ENCODE measurements at places on chromosomes 7 and 10.

DNA sequence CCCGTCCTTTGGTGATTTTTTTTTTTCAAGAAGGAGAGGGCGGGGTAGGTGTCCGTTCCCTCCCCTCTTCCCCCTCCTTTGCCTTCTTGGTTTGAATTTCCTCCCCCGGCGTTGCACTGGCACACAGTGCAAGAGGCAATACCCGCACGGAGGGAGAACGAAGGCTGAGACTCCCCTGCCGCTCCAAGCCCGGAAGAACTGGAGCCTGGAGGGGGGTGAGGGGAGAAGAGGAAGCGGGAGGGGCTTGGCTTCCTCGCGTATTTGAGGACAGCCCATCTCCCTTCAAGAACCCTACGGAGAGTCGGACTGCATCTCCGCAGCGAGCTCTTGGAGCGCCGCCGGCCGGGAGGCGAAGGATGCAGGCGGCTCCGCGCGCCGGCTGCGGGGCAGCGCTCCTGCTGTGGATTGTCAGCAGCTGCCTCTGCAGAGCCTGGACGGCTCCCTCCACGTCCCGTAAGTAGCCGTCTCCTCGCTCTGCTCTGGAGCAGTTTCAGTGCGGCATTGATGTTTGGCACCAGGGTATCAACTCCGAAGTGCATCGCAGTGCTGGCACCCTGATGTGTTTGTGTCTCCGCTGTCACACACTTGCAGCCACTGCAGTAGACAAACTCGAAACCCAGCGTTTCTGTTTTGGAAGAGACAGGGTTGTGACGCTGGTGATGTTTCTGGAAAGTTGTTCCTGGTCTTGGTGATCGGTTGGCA lies at the start of gene CNTNAP2:
Gene CNTNAP2 (plus strand): TSS at position 281 of the 702 bp plus-strand sequence. CDS start 76 bp downstream, at position 357.
- no peak for DNase-seq

- no peak for DNase-seq
Measured at GRCh38 chr7:81810476-81811155, 40.8 kb upstream of the HGF start.

- DNase-seq, result no peak
Measured at GRCh38 chr7:5343884-5344283, 61.1 kb downstream of the SLC29A4 start.

DNA sequence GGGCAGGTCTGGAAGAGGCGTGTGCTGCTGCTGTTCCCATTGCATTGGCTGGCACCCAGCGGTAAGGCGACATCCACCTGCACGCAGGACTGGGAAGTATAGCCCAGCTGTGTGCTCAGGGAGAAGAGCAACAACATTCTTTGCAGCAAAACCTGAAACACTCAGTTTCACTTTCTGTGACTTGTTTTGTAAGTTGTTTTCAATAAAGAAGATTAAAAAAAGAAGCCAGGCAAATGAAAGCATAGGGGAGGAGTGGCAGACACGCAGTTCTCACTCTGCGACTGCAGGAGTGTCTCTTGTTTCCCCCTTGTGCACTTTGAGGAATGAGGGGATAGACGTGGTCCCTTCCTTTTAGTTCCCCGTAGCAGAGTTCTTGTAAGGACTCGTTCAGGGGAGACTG lies 5.8 kb downstream of the FBH1 start:
- no peak for DNase-seq

GRCh38 chr7:6618621-6619020 lies 3.2 kb downstream of the ZNF853 start:
- DNase-seq, result no peak

- DNase-seq, result no peak
Measured at GRCh38 chr7:127810696-127811660, 159.0 kb downstream of the SND1 start.

DNA sequence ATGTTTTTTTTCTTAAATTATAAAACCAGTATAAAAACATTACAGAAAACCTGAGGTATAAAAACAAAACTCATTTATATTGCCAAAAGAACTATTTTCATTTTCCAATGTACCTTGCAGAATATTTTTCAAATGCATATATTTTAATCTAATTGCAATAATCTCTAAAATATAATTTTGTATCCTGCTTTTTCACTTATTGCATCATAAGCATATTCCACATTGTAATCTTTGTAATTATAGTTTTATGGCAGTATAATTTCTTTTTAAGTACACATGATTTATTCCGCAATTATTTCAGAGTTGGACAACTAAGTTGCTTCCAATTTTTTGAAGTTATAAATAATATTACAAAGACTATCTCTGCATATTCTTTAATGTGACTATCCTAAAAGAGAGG lies 43.7 kb downstream of the SGCE start:
- DNase-seq, result no peak

DNA sequence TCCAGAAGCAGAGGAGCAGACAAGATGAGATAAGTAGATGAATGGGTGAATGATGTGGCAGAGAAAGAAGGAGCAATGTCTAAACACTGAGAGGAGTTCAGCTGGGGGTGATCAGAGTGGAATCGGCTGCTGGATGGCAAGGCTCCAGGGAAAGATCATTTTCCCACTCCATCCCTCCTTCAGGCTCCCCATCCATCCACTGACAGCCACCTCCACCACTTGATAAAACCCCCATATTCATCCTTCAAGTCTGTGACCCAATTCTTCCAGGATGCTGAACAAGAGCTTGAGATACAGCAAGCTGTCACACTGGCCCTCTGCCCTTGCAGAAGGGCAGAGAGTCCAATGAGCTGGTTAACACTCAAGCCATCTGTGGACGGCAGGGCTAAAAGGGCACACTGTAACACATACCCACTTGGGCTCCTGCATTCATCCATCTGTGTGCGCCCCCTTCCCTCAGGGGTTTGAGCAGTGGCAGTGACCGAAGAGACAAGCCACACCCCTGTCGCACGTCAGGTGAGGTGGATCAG lies 30.8 kb upstream of the CACNB2 start:
- no peak for DNase-seq

GRCh38 chr7:24756545-24757352 lies 515 bp downstream of the GSDME start:
- DNase-seq, result no peak

DNA sequence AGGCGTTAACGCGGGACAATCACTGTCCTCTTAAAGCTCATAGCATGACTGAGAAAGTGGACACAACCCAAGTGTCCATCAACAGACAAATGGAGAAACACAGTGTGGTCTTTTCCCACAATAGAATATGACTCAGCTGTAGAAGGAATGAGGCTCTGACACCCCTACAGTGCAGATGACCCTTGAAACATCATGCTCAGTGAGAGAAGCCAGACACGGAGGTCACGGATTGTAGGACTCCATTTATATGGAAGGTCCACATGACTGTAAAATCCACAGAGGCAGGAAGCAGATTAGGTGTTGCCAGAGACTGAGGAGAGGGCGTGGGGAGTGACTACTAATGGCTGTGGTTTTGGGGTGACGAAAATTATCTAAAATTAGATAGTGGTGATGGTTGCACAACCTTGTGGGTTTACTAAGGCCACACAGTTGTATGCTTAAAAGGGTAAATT lies 6.1 kb upstream of the NCAPG2 start:
- no peak for DNase-seq

GRCh38 chr7:108613147-108613948 lies 43.7 kb downstream of the DNAJB9 start:
- no peak for DNase-seq

DNA sequence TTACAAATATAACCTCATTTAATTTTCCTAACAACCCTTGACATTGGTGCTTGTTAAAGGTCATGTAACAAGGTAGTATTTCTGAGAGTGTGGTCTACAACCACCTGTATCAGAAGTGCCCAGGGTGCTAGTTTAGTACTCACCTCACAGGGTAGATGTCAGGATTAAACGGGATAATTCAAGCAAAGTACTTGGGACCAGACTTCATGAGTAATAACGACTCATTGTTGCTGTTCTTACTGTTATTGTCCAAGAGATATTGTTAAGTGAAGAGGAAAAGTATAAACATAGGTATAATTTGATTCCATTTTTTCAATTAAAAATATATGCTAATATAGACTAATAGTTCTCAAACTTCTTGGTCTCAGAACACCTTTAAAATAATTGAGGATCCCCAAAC lies 179.3 kb downstream of the WNT2 start:
- no peak for DNase-seq

DNA sequence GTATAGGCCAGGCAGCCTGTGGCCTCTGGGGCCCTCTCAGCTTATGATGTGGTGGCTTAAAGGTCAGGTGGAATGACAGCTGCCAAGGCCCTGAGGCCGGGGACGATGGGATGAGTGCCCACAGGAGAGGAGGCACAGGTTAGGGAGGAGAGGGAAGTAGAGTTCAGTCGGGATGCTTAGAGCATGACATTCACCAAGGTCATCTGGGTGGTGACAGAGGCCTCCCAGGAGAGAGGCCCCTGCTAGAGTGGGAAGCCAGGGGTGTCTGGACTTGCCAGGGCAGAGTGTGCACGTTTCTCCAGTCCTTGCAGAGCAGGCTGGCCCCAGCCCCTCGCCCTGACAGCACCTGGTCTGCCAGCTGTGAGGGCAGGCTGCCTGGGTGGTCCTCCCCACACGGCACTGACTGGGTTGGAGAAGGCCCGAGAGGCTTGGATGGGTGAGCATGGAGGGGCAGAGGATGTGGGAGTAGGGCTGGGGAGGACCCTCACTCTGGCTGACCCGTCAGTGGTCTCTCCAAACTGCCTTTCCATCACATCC lies 1.5 kb downstream of the CALHM1 start:
- DNase-seq, result no peak

GRCh38 chr7:96041171-96041570 lies 268.8 kb downstream of the DYNC1I1 start:
- no peak for DNase-seq

DNA sequence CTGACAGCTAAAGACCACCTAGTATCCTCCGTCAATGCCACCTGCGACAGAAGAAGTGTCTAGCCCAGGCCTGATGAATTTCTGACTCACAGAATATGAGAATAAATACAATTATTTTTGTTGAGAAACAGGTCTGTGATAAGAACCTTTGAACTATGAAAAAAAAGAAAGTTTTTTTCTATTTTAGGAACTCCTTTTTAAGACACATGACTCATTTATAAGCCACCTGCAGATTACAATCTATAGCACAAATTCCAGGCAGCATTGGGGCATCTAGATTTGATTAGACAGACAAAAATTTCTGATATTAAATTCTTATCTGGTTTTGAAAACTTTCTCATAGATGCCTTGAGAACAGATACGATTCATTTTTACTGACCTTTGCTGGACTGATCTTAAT lies 256.7 kb upstream of the LYZL1 start:
- DNase-seq, result no peak

GRCh38 chr7:30176463-30177109 lies 41.8 kb downstream of the MTURN start:
- DNase-seq, result no peak

GRCh38 chr10:90130321-90131086 lies 429.1 kb downstream of the KIF20B start:
- DNase-seq, result no peak

- DNase-seq, result no peak
Measured at GRCh38 chr7:37769291-37769690, 79.1 kb upstream of the NME8 start.

- no peak for DNase-seq
Measured at GRCh38 chr7:46996972-46997371, 584.9 kb downstream of the TNS3 start.

GRCh38 chr7:112995059-112995824 lies 91.4 kb downstream of the GPR85 start:
- DNase-seq, result no peak

GRCh38 chr7:92633211-92633906 lies 43.2 kb upstream of the FAM133B start:
- no peak for DNase-seq

GRCh38 chr10:59814878-59815277 lies 61.6 kb upstream of the MRLN start:
- no peak for DNase-seq

GRCh38 chr7:126557271-126557670 lies 695.5 kb downstream of the GRM8 start:
- DNase-seq, result no peak

DNA sequence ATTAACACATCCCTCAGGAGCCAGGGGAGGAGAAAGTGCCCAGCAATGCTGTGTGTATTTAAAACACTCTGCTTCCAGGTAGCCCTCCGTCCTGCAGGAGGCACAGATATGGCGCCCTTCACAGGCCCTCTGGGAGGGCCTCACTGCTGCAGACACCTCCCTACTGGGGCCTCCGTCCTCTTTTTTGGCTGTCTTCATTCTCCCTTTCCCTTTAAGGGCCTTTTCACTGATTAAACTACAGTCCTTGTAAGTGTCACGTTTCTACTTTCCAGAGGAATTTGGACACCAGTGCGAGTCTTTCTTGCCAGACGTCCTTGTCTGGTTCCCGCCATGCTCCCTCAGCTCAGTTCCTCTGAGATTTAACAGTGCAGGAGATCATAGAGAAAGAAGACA lies 39.7 kb upstream of the MKRN1 start:
- DNase-seq, result no peak

- DNase-seq, result no peak
Measured at GRCh38 chr10:115985786-115986185, 287.2 kb downstream of the GFRA1 start.

DNA sequence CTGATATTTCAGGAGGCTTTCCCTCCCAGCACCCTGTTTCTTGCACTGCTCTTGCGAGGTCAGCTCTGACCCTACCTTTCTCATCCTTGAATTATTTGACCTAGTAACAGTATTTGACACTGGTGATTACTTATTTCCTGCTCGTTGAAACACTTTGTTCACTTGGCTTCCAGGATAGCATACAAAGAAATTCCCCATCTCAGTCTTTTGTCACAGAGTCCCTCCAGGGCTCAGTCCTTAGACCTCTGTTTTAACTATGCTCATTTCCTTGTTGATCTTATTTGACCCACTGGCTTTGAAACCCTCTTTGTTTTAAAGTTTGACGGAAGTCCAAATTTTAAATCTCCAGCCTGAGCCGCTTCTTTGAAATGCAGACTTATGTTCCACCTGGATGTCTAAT lies 29.9 kb downstream of the BMPR1A start:
- no peak for DNase-seq

DNA sequence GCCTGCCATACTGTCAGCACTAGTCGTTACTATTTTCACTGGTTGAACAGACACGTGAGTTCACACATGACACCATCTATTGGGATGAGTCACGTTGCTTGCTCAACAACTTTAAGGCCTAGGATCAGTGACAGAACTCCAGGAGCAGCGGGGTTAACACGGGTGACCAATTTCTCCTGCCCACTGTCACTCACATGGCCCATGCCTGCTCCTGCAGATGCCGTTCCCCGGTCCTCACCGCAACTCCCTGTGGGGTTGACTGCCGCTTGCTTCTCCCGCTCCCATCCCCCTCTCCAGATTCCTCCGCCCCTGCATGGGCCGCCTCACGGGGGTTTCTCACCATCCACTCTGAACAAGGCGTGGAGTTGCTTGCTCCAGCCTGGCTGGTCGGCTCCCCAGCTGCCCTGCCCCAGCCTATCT lies 128.2 kb downstream of the TAX1BP1 start:
- DNase-seq, result no peak

DNA sequence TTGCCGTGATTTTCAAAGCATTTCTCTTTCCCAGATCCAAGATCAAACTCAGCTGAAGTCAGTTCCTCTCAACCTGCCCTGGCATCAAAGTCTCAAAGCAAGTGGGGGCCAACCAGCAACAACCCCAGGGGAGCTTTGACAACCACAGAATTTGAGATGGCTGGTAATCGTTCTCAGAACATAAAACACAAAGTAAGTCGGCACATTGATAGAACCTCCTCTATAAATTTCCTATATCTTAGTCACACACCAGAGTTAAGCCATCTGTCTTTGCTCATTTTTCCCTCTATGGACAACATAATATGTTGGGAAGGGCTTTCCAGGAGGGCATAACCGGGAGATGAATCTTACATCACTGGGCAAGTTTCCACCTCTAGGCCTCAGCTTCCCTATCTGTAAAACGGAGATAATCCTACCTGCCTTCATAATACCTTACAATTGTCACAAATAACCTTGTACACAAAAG lies 1.2 kb upstream of the DNAJC9 start:
- DNase-seq, result no peak
